ENCODE measurements at places on chromosomes 6 and 20.

- peak; percentile 72 for DNase-seq
Measured at GRCh38 chr6:40798069-40798770, 211.1 kb upstream of the LRFN2 start.

- no peak for DNase-seq
Measured at GRCh38 chr6:604579-604978, 52.3 kb downstream of the HUS1B start.

DNA sequence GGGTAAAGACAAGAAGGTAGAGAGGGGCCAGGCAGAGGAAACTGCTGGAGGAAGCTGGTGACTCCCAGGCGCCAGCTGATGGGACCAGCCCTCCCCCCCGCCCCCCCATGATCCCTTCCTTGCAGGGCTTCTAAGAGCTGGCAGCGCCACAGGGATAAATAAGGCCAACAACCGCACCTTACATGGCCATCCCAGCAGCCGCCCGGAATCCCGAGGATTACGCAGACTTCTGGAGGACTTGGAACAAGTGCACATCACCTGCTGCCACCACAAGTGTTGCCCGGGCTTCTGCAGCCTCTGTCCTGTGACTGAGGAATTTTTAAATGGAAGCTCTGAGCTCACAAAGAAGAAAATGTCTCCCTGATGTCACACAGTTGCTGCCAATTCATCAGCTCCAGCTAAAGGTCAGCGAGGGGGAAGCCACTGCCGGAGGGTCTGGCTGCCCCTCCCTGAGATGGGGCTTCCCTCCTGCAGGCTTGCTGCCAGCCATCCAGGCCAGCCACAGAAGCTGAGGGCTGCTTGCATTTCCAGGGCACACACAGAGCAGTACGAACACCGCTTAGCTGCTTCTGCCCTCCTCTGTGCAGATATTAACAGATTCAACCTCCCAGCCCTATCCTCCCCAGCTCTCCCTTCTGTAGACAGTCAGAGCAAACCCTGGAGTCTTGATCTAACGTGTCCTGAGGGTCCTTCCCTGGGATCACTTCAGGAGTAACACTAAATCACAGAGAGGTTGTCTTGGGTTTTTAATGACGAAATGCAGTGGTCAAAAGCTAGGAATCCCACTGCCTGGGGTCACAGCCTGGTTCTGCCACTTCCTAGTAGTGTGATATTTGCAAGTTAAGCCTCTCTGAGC is 38.6 kb upstream of the PIM1 start:
- peak; percentile 97 for DNase-seq

GRCh38 chr6:134806180-134806798 is 143.6 kb downstream of the ALDH8A1 start:
- no peak for DNase-seq

DNA sequence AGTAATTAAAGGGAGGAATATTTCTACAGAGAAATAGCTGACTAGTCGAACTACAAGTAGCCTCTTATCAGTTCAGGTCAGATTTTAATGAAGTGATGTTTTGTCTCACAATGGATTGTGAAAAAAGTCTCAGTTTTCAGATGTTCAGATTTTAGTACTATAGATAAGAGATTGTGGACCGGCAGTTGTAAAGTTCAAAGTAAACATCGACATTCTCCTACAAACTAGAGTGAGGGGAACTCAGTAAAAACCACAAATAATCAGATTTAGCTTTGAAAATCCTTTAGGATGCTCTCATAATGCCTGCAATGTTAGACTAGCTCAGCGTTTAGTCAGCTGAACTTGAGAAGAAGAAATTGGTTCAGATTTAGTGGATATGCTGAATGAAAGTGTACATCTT is 39.9 kb downstream of the RCAN2 start:
- DNase-seq, result no peak

DNA sequence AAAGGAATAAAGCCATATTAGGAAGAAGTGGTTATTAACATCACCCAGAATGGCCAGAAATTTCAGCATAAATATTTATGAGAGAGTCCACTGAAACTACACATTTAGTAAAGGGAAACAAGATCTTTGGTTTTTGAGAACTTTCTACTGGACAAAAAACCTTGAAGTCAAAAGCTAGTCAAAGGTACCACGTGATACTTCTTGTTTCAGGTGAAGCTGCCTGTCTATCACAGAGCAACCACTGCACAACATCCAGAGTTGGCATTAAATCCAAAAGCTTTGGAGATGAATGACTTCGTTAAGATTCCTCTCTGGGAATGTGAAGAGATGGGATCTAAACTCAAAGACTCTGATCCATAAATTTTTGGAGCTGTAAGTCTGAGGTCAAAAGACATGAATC is 137.0 kb downstream of the KCNQ5 start:
- DNase-seq, result no peak

GRCh38 chr20:60764328-60764727 is 487.7 kb upstream of the CDH4 start:
- no peak for DNase-seq

- DNase-seq, result no peak
Measured at GRCh38 chr6:75376347-75377024, 91.9 kb upstream of the TMEM30A start.

- DNase-seq, result no peak
Measured at GRCh38 chr6:42251500-42251899, 33.8 kb upstream of the MRPS10 start.

DNA sequence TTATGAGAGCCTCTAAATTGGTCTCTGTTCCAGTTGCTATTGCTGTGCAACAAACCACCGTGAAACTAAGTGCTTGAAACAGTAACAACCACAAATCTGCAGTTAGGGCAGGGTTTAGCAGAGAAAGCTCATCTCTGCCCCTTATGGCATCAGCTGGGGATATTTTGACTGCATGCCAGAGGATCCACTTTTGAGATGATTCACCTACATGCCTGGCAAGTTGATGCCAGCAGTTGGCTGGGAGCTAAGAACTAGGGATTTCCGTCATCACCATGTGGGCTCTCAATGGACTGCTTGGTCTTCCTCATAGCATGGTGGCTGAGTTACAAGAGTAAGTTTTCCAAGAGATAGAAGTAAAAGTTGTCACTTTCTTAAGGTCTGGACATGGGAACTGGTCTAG is 35.1 kb downstream of the PLCB4 start:
- no peak for DNase-seq

GRCh38 chr6:139909992-139910391 is 535.5 kb upstream of the CITED2 start:
- no peak for DNase-seq

- DNase-seq, result no peak
Measured at GRCh38 chr6:156658186-156658965, 118.8 kb upstream of the ARID1B start.

- no peak for DNase-seq
Measured at GRCh38 chr6:148814082-148814790, 67.4 kb downstream of the UST start.

DNA sequence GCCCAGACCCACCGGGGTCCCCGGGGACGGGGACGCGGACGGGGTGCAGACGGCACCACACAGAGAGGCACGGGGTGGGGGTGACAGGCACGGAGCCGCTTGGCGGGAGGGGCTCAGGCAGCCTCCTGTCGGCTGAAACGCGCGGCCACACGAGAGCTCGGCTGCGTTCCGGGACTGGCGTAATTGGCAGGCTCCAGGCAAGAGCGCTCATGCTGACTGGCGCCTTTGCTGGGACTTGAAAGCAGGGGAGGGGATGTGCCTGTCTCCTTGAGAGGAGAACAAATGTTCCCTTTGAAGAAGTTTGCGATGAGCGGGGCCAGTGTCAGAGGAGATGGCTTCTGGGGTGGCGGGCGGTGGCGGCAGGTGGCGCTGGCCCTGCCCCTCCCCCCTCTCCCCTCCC is 25.8 kb downstream of the BHLHE23 start:
- no peak for DNase-seq

GRCh38 chr6:56238352-56238751 is 9.0 kb downstream of the COL21A1 start:
- DNase-seq, result no peak

GRCh38 chr6:6393069-6393529 is 72.6 kb upstream of the F13A1 start:
- DNase-seq, result no peak

DNA sequence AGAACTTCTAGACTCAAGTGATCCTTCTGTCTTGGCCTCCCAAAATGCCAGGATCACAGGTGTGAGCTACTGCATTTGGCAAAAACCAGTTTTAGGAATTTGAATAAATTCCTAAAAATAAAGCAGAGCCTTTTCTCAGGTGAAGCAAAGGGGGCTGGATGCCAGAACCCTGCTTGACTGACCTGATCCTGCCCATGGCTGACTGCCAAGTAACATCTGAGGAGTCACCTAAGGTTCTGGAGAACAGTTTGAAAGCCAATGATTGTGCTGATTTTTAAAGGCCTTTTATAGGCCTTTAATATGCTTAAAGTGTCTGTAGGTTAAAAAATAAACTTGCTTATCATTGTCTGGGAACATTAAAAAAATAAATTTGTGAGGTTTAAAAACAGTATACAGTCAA is 14.1 kb upstream of the ZSCAN12 start:
- no peak for DNase-seq

GRCh38 chr20:39268981-39269461 is 306.9 kb downstream of the DHX35 start:
- peak; percentile 48 for DNase-seq

- DNase-seq, result no peak
Measured at GRCh38 chr6:136284909-136285308, 4.7 kb downstream of the BCLAF1 start.

GRCh38 chr20:51412333-51412871 is 130.1 kb downstream of the NFATC2 start:
- no peak for DNase-seq

DNA sequence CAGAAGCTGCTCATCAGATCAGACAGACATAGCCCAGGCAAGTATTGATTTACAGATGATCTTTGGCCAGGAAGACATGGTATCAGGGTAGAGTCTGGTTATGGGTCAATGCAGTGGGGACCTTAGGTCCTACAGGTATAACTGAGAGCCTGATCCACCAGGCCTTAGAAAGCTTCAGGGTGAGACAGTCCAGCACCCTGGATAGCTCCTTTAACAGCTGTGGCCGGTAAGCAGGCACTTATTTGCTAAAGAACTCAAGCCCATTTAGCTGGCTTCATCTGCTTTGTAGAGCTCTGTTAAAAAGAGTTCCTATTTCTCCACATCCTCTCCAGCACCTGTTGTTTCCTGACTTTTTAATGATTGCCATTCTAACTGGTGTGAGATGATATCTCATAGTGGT is 39.6 kb downstream of the ESR1 start:
- no peak for DNase-seq

- no peak for DNase-seq
Measured at GRCh38 chr6:126199466-126199865, 140.4 kb upstream of the CENPW start.
